Cortex of kidney (tissue), 1 donor: ENCODE measurements at places on chromosomes 3 and 15.

- no peak for DNase-seq
Observed at GRCh38 chr15:82730022-82730530, 20.4 kb upstream of the AP3B2 start.

DNA sequence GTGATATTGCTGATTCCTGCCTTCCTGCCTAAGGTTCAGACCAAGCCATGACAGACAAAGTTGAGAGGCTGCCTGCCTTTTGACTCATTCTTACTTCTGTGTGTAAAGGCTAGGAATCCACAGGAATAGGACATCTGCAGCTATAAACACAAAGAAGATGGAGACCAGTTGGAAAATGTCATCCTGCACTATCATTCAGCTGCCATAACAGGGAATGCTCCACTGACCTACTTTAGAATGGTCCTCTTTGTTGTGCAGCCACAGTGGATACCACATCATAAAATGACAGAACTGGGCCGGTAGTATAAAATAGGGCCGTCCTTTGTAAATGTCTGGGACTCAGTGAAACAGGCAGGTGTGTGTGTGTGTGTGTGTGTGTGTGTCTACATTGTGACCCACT lies 75.1 kb downstream of the STAC start:
- no peak for DNase-seq

GRCh38 chr3:9290566-9290965 lies 41.1 kb upstream of the SRGAP3 start:
- no peak for DNase-seq

- DNase-seq: no peak
Observed at GRCh38 chr3:128070898-128071591, 18.8 kb downstream of the SEC61A1 start.

- DNase-seq: no peak
Observed at GRCh38 chr3:12896063-12896985, 55.0 kb upstream of the RPL32 start.
